Left ventricle myocardium superior (tissue), 1 donor: ENCODE measurements at places on chromosomes 6 and 20. TPM values are rescaled to one million over a fixed set of nuclear protein-coding genes. Genes with fewer than 3 reads are reported as not detected.

CGA gene
- 0.59 TPM for total RNA-seq

TAGAP gene
- total RNA-seq: 2.1 TPM

SLC26A8 gene
- total RNA-seq: not detected

FAM209B gene
- total RNA-seq: not detected

SASH1 gene
- 31.8 TPM for total RNA-seq

DNA sequence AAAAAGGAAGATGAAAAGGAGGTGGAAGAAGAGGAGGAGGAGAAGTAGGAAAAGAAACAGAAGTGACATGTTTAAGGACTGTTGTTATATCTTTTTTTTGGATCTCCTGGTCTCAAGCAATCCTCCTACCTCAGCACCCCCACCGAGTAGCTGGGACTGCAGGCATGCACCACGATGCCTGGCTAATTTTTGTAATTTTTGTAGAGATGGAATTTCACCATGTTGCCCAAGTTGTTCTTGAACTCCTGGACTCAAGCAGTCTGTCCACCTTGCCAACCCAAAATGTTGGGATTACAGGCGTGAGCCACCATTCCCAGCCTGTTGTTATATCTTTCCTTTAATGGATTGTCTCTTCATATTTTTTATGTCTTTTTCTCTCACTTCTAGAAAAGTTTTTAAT lies 19.5 kb upstream of the BCLAF1 start:
- DNase-seq: no peak

GRCh38 chr6:167872538-167873210 lies 46.0 kb downstream of the AFDN start:
- DNase-seq: no peak

- no peak for DNase-seq
Observed at GRCh38 chr6:277746-278145, 14.5 kb upstream of the DUSP22 start.

DNA sequence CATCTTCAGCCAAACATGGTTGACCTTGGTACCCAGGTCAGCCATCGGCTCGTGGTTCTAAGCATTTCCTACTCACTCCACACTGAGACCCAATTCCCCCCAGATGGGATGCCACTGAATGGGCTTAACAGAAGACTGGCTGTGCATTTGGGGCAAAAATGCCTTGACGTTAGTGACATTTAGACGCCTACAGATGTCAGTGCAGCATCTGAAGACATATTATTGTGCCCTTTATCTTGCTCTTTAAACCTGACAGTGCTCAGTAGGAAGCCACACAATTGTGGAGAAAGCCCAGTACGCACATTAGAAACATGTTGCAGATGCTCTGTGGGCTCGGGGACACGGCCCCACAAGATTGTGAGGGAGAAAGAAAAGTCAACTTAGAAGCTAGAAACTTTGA lies 414.7 kb downstream of the PTPRT start:
- no peak for DNase-seq

GRCh38 chr20:52256454-52256853 lies 64.9 kb upstream of the ZFP64 start:
- DNase-seq: no peak

- no peak for DNase-seq
Observed at GRCh38 chr20:61599541-61599992, 347.5 kb downstream of the CDH4 start.

GRCh38 chr20:2596673-2597279 lies 55.7 kb upstream of the NOP56 start:
- no peak for DNase-seq

DNA sequence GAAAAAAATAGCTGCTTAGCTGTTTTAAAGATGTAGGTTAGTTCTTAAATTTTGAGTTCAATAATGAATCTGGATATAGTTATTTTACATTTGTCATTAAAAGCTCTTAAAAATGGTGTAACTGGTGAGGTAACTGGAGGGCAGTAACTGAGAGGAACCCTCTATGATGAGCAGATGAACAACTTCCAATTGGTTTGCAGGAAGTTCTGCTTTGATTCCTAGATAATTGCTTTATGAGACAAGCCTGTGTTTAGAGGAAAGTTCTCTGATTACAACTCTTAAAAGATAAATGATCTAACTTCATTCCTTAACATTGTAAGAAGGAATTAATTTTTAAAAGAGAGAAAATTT lies 8.5 kb downstream of the MYLIP start:
- DNase-seq: no peak

DNA sequence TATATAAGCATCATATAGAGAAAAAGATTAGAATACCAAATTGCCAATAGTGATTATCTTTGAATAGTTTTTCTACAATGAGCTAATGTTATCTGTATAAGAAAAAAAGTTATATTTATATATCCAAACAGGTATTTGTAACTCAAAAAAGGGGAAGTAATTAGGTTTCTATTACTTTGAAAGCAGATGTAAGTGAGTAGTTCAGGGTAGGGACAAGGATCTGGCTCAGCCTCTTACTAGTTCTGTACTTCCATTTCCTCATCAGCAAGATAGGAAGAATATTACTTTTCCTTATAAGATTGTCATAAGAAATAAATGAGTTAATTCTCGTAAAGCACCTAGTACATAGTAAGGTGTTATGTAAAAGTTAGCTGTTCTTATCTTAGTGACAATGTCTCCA lies 32.2 kb downstream of the AHI1 start:
- DNase-seq: no peak

DNA sequence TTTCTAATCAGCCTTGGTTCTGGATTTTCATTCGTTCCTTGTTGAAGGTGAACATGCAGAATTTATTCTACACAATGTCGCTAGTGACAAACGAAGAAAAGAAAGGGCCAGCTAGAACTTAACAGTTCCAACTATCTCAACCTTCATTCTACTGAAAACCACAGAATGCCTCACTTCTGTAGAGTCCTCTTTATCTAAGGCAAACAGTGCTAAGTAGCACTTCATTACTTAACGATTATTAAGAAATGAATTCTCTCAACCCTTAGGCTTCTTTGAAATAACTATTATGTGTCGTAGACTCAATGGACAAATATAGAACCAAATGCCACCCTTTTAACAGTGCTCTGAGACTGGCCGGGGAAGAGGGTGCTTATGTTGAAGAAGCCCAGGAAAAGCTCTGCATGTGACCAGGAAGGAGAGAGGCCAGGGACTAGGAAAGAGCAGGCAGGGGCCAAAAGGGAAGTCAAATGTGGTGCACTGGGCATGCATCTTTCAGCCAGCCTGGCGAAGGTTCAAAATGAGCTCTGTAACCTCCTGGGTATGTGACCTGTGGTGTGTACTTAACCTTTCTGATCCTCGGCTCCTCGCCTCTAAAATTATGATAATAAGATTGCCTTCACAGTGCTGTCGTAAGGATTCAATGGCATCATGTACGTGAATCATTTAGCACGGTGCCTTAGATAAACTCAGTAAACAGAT lies 55.4 kb upstream of the BMP2 start:
- no peak for DNase-seq

GRCh38 chr20:55353206-55353605 lies 652.1 kb downstream of the CBLN4 start:
- DNase-seq: no peak

- DNase-seq: no peak
Observed at GRCh38 chr6:160355001-160355400, 6.8 kb downstream of the SLC22A3 start.

DNA sequence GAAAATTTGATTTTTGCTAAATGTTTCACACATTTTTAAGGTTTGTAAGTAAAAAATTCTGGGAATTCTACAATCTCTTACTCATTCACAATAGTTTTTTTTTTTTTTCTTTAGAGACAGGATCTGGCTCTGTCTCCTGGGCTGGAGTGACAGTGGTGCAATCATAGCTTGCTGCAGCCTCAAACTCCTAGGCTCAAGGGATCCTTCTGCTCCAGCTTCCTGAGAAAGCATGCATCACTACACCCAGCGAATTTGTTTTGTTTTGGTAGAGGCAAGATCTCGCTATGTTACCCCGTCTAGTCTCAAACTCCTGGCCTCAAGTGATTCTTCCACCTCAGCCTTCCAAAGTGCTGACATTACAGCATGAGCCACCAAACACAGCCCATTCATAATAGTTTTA lies 232.8 kb downstream of the GJA1 start:
- no peak for DNase-seq

DNA sequence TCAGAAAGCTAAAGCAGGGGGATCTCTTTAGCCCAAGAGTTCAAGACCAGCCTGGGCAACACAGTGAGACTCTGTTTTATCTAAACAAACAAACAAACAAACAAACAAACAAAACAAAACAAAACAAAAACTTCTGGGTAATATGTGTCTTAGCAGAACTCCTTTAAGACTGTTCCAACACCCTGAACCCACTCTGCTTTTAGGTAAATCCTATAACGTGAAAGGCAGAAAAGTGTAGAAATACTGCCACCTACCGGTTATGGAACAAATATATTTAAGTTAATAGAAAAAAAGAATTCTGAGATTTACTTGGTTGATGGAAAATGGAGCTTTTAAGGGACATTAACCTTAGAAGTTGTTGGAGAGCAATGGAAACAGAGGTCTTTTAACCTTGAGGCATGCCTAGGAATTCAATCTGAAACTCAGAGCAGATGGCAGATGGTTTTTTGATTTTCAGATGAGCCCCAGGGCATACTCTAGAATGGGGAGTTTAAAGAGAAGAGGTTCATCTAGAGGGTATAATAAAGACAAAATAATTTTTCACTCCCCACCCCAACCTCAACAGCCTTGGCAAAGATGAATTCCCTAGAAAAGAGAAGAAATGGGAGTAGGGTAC lies 38.5 kb downstream of the SOD2 start:
- DNase-seq: no peak
